Fibroblast of the aortic adventitia (primary cell): ENCODE measurements at places on chromosomes 3 and 15.

GRCh38 chr3:111531446-111531845 lies 10.6 kb upstream of the CD96 start:
- DNase-seq, result peak; percentile 68

DNA sequence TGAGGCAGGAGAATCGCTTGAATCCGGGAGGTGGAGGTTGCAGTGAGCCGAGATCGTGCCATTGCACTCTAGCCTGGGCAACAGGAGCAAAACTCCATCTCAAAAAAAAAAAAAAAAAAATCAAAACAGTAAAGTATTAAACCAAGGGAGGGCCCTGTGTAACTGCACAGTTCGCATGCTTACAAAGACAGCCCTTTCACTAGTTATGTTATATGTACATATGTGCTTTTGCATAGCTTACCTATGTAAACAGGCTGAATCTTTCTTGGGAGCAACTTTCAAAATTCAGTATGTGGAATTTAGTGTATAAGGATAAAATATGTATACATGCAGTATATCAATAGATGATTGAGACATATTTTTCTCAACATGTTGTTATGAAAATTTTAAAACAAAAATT lies 16.1 kb upstream of the SLMAP start:
- no peak for DNase-seq

DNA sequence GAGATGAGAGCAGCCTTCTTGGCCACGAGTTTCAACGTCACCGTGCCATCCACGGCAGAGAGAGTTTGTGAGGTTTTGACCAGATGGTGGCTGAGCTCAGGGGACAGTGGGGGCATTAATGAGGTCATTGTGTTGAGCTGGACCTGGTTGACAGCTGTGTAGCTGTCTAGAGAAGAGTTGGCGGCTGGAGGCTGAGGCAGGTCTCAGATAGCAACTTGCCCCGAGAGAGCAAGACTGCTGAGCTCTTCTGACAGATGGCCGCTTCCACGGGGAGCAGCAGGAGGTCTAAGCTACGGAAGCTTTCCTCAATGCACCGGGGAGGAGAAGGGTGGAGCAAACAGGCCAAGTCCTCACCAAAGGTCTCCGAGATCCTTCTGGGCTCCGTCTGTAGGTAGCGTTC lies 44.8 kb upstream of the EIF5A2 start:
- no peak for DNase-seq

DNA sequence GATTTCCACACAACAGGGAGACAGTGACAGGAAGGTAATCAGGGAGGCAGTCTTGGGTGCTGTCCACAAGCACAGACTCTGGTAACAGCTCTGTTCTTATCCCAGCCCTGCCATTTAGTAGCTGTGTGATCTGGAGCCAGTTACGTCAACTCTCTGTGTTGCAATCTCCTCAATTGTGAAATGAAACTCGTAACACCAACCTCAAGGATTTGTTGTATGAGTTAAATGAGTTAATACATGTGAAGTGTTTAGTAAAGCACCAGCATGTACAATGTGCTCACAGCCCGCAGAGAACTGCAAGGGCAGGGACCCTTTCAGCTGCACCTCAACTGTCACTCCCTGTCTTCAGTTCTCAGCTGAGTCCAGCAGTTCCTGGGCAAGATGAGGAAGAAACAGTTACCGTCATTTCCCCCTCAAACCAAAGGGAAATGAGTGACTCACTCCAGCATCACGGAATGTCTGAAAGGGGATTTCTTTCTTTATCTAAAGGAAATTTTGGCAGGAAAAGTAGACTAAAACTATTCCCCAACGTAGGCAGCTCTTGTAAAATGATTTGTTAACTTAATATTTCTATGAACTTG lies 39.9 kb upstream of the MB21D2 start:
- DNase-seq, result peak; percentile 99

GRCh38 chr15:48017747-48018146 lies 103.0 kb upstream of the SLC24A5 start:
- no peak for DNase-seq

GRCh38 chr15:99994849-99995248 lies 261.6 kb upstream of the LYSMD4 start:
- no peak for DNase-seq

GRCh38 chr3:52507359-52507758 lies 12.2 kb downstream of the STAB1 start:
- DNase-seq, result no peak

GRCh38 chr3:102087236-102087635 lies 237.9 kb downstream of the NFKBIZ start:
- no peak for DNase-seq

- DNase-seq, result peak; percentile 51
Observed at GRCh38 chr3:49017971-49018706, at the start of gene DALRD3. Gene DALRD3, minus strand, starts transcription at chr3:49018580. Its CDS starts 16 bp downstream, at chr3:49018564.

GRCh38 chr15:63939531-63940130 lies 105.9 kb upstream of the HERC1 start:
- peak; percentile 15 for DNase-seq

GRCh38 chr15:94917068-94917467 lies 685.7 kb downstream of the MCTP2 start:
- no peak for DNase-seq

DNA sequence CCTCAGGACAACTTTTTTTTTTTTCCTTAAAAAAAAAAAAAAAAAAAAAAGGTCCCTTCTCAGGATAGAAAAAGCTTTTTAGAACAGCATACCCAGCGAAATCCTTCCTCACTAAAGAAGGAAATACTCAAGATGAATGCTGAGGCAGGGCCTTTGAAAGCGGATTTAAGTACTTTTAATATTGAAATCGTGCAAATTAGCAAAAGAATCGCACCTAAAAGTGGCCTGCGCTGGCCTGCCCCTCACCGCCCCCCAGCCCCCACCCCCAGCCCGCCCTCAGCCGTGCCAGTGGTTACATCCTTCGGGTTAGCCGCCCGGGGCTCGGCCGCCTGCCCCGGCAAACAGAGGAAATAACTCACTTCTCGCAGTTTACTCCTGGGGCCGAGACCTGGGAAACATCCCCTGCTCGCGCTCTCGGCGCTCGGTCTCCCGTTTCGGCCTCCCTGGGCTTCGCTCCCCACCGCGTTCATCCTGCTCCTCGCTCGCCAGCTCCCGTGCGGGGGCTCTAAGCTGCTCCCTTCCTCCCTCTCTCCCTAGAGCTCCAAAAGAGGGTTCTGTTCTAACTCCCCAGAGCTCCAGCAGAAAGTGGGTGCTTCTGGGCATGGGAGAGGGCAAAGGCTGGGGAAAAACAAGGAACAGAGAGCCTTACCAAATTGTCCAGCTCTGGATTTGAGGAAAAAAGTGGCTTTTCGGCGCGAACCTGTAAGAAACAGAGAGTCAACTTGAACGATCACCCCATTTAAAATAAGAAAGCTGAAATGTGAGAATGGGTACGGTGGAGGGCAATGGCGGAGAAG lies 5.2 kb downstream of the MEIS2 start:
- no peak for DNase-seq

- DNase-seq, result no peak
Observed at GRCh38 chr3:48413611-48414010, 16.3 kb downstream of the PLXNB1 start.

GRCh38 chr3:58176185-58176530 lies 34.6 kb downstream of the DNASE1L3 start:
- no peak for DNase-seq

DNA sequence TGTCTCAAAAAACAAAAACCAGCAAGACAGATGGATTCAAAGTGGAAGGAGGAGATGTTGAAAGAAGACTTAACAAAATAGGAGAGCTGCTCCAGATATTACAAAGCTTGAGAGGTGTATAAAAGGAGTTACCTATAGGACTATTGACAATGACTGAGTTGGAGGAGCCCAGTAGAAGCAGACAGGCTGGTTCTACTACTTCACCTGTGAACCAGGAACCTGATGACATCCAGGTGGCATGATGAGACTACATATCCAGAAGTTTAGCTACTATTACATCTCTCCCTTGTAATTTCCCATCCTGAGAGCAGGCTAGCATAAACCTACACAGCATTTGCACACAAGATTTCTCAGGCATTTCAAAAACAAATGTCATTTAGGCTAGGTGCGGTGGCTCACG lies 49.3 kb downstream of the CPEB1 start:
- no peak for DNase-seq

- no peak for DNase-seq
Observed at GRCh38 chr15:64453689-64454037, 6.7 kb upstream of the ZNF609 start.

GRCh38 chr3:11305509-11305908 lies 33.3 kb downstream of the ATG7 start:
- no peak for DNase-seq

DNA sequence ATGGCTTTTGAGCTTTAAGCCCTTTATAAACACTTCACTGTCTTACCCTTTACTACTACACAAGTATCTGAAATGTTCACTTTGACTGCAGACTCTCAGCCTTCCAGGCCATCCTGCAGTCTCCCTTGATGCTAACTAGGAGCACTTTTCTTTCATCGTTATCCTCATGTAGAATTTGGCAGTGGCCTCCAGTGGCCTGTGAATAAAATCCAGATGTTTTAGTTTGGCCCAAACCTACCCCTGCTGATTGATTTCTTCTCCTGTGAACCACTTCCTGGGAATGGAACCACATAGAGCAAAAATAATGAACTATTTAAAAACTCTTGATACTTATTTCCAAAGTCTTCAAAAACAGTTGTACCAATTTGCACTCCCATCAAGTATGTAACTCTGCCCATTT lies 271.9 kb downstream of the FEZF2 start:
- peak; percentile 79 for DNase-seq

DNA sequence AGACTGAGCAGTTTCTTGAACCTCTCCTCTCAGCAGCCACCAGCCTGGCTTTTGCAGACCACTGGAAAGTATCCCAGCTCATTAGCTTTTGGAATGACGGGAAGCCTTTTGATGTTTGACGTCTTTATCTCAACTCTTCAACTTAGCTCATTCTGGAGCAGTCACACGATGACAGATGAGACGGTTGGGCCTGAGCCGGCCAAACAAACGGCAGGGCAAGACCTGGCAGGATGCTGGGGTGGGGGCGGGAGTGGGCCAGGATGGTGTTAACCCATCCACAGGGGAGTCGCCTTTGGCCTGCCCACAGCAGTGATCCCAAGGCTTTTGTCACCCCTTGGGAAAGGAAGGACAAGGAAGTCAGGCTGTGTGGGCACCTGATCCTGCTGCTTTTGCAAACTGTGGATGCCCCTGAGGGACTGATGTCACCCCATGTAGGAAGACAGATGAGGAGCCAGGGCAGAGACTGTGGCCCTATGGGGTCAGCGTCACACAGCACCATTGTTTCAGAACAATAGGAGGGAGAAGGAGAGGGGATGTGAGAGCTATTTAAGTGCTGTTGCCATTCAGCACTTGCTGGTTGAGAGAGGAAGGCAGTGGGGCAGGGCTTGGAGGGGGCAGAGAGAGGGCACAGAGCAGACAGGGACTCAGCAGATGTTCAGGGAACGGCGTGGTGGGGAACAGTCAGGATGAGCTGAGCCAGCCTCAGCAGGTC lies 121.9 kb upstream of the CTDSPL start:
- DNase-seq, result no peak

GRCh38 chr3:66442254-66443117 lies 58.3 kb downstream of the LRIG1 start:
- peak; percentile 90 for DNase-seq

GRCh38 chr3:192830291-192831110 lies 87.2 kb downstream of the MB21D2 start:
- DNase-seq, result no peak
